Activated T-cell treated with anti-CD3 and anti-CD28 coated beads for 4 hours (primary cell): ENCODE measurements at places on chromosomes 3 and 15.

- DNase-seq: no peak
These were observed 15.7 kb downstream of the PDIA5 start for GRCh38 chr3:123082370-123083065.

GRCh38 chr15:63134245-63134985, 12.8 kb downstream of the LACTB start:
- no peak for DNase-seq

DNA sequence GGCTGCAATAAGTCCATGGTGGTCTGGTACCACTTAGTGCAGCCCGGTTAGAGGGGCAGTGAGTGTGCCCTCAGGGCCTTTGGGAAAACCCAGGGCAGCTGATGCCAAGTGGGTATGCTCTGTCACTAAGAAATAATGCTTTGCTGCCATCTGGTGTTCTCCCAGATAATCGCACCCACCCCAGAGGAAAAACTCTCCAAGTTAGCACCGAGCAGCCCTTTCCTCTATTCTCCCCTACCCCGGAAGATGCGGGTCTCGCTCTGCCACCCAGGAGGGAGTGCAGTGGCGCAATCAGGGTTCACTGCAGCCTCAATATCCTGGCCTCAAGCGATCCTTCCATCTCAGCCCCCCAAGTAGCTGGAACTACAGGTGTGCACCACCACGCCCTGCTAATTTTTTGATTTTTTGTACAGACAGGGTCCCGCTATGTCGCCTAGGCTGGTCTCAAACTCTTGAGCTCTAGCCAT, 21.3 kb upstream of the DAPK2 start:
- DNase-seq: peak; percentile 71

- no peak for DNase-seq
These were observed 127.6 kb downstream of the SOX2 start for GRCh38 chr3:181839039-181839915.

DNA sequence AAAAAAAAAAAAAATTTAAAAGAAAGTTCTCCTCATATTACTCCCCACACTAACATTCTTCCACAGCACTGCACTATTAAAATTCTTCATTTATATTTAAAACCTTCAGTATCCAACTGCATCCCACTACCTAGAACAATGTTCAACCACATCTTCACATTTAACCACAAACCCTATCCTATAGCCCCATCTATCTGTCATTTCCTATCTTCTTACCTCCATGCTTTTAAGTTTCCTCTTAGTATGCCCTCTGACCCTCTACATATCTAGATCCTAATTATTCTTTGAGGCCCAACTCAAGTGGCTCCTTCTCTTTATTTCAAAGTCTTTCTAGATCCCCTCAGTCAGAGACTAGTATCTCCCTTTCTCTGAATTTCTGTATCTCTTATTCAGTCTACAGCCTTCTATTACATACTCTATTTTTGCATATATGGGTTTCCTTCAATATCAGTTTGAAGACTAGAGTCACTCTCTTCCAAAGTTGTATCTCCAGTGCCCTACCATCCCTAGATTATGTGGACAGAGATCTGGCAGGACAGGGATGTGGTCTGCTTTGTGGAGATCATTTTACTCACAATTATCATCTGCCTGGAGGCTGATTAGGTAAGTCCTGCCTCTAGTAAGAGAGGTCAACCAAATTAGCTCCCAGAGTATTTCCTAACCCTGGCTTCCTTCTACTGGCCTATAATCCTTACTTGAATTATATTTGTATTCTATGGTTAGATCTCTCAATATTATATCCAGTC, 1.4 kb downstream of the CIAO2A start:
- no peak for DNase-seq

DNA sequence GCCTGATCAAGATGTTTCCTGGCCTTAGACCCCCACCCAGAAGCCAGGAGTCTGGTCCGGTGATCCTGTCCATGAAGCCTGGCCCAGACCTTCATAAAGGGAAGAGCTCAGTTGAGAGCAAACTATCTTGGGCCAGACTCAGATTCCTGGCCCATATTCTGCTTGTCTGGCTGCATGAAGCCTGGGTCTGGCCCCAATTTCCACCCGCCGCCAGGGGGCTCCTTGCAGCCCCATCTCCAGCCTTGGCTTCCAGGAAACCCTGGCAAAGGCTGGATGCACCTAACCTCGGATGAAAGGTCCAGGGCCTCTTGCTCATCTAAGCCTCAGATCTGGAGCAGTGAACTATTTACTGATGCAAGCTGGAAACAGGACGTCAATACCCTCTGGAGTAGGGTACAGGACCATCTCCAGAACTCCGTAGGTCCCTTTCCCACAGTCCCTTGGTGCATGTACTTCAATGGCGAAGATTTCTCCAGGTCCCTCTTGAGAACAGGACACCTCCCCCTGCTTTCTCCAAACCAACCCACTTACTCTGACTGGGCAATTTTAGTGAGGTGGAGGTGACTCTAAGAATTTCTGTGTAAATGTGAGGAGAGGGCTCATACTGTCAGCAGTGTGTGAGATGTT, 5.6 kb downstream of the FOXL2 start:
- DNase-seq: no peak

- DNase-seq: no peak
These were observed 114.7 kb upstream of the BHLHE40 start for GRCh38 chr3:4864503-4864902.

DNA sequence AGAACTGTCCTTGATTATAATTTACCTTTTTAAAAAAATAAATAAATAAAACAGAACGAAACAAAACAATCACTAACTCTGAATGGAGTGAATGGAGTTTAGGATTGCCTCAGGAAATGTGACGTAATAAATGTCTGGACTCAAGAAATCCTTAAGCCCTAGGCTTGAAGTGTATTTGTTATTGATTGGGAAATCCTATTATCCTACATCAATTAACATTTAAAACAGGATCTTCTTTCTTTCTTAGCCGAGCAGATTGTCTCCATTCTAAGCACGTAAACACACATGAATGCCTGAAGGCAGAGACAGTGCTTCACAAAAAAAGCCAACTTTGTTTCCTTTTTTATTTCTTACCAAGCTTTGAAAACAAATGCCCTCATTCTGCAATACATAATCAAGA, 33.4 kb downstream of the KAT2B start:
- DNase-seq: no peak

DNA sequence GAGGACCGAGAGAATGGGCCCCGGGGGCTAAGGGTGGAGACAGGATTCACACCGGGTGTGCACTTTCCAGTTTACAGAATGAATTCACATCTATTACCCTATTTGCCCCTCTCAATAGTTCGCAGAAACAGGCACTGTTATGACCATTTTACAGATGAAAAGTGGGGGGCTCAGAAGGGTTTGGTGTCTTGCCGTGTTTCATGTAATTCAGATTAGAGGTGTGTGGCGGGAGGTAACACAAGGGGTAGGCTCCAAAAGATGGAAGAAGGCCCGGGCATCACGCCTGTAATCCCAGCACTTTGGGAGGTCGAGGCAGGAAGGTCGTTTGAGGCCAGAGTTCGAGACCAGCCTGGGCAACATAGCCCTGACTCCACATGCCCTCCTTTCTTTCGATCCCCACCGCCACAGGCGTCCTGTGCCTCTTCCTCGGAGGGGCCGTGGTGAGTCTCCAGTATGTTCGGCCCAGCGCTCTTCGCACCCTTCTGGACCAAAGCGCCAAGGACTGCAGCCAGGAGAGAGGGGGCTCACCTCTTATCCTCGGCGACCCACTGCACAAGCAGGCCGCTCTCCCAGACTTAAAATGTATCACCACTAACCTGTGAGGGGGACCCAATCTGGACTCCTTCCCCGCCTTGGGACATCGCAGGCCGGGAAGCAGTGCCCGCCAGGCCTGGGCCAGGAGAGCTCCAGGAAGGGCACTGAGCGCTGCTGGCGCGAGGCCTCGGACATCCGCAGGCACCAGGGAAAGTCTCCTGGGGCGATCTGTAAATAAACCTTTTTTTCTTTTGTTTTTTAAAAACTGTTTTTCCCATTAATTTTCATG, 3.4 kb downstream of the DUOXA2 start:
- DNase-seq: no peak

DNA sequence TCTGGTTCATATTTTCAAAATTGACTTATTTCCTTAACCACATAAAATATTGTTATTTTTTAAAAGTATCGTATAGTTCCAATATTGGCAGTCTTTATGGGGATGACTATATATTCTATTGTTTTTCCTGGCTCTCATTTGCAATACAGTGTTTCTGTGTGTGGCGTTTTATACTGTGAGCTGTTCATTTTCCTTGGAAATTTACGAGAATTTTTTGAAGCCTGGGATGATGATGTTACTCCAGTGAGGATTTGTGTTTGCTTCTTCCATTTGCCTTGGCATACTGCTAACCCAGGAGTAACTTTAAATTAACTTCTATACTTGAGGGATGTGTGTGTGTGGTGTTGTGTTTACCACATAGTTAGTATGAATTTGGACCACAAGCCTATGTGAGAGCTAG, 95.2 kb downstream of the NR1D2 start:
- DNase-seq: no peak

DNA sequence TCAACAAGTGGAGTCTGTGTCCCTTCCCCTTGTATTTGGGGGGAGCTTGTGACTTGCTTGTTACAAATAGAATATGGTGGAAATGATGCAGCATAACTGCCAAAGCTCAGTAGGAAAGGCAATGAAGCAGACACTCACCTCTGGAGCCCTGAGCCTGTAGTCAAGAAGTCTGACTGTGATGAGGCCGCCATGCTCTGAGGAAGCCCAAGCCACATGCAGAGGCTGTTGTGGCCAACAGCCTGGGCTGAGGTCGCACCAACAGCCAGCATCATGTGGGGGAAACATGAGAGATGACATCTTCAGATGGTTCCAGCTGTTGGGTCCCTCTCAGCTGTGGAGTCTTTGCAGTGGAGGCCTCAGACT, 161.4 kb downstream of the CHSY1 start:
- DNase-seq: no peak

GRCh38 chr15:96341513-96342405, 11.3 kb downstream of the NR2F2 start:
- DNase-seq: no peak

DNA sequence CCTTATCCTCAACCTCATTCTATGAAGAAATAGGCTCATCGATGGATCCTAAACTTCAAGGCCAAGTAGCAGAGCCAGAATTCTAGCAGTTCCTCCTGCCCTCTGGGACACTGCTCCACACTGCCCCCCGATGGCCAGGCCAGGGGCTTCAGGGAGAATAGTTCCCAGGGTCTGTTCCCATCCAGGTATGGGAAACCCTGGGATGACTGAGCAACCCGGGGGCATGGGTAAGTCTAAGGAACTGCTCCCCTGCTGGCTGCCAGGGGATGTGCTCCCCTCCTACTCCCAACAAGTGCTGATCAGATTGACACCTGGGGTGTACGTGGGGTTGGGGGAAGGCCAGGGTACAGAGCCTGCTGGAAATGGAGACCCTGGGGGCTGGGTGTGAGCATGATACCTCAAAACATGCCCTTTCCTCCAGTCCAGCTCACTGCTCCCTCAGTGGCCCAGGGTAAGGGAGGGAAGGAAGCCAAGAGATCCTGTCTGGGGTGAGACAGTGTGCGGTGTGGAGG, 7.6 kb downstream of the ULK3 start:
- peak; percentile 29 for DNase-seq

GRCh38 chr15:98778960-98779359, 130.6 kb downstream of the IGF1R start:
- DNase-seq: no peak

GRCh38 chr15:57284535-57284934, 91.8 kb upstream of the CGNL1 start:
- DNase-seq: no peak

DNA sequence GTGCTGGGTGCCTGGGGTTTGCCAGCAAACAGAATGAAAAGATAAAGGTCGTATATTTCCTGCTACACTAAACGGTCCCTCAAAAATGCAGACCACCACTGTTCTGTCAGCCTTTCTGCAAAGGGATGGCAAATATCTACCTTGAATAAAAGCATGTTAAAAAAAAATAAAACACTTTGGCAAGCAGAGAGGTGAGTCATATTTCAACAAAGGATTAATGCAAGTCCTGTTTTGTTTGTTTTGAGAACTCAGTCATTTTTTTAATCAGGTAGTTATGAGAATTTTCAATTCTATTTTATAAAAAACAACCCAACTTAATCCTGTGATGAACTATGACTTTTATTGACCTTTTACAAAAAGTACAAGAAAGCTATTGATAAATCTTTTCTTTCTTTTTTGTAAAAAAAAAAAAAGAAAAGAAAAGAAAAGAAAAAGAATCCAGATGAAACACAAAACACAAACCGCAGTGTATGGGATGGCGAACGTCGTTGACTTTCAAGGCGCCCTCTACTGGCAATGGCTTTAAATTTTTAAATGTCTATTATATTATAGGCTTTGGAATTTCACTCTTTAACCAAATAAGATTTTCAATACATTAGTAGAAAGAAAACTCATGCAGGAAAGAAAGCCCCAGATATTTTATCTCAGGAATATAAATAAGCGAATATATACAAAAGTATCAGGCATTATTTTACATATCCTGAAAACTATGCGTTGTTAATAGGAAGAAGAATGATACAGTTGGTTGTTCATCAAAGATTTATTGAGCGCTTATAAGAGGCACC, 87.8 kb downstream of the NCEH1 start:
- peak; percentile 36 for DNase-seq

- no peak for DNase-seq
These were observed 45.4 kb upstream of the TIPARP start for GRCh38 chr3:156628836-156629618.

DNA sequence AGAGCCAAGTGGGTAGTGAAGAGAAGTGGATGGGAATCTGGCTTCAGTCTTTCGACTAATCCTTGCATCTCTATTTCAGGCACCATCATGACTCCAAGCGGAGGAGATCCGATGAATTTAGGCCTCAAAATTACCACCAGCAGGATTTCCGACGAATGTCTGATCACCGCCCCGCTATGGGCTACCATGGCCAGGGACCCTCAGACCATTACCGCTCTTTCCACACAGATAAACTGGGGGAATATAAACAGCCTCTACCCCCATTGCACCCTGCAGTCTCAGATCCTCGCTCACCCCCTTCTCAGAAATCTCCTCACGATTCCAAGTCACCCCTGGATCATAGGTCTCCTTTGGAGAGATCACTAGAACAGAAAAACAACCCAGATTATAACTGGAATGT, 64.7 kb downstream of the RGMA start:
- DNase-seq: no peak

DNA sequence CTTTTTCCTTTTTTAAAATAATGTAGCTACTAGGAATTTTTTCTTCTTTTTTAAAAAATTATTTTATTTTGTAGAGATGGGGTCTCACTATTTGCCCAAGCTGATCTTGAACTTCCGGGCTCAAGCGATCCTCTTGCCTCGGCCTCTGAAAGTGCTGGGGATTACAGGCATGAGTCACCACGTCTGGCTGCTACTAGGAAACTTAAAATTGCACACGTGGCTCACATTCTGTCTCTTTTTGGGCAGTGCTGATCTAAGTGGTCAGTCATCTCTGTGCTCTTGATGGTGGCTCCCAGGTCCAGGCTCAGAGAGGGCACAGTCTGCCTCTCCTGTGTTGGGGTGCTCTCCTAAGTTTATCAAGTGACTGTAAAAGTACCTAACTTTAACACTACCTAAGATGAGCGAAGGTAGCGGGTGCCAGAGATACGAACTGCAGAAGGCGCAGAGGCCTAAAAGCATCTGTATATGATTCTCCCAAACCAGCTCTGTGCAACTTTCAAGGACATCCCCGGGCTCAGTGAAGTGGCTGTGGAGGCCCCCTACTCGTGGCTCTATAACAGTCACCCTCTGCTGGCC, 52.9 kb upstream of the SEC13 start:
- no peak for DNase-seq
